NCI-H1105 treated with DMSO at 0.1 percent for 48 hours (cell line): ENCODE measurements at places on chromosomes 5 and 9.
A peak's percentile ranks its signal among the peaks of the same experiment; 100 is the strongest.

GRCh38 chr5:82448374-82448773, 170.2 kb upstream of the RPS23 start:
- DNase-seq, result no peak

DNA sequence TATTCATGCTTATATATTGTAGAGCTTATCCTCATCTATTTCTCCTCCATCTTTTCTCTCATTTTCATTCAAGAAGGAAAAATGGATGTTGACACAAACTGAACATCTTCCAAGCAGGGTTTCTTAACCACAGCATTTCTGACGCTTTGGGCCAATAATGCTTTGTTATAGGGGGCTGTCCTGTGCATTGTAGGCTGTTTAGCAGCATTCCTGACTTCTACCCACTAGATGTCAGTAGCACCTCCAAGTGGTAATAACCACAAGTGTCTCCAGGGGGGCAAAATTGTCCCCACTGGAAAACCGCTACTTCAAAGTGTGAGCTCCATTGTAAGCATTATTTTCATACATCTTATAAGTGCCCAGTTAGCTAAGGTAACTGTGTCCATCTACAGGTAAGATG, 2.6 kb upstream of the TXNDC8 start:
- no peak for DNase-seq

DNA sequence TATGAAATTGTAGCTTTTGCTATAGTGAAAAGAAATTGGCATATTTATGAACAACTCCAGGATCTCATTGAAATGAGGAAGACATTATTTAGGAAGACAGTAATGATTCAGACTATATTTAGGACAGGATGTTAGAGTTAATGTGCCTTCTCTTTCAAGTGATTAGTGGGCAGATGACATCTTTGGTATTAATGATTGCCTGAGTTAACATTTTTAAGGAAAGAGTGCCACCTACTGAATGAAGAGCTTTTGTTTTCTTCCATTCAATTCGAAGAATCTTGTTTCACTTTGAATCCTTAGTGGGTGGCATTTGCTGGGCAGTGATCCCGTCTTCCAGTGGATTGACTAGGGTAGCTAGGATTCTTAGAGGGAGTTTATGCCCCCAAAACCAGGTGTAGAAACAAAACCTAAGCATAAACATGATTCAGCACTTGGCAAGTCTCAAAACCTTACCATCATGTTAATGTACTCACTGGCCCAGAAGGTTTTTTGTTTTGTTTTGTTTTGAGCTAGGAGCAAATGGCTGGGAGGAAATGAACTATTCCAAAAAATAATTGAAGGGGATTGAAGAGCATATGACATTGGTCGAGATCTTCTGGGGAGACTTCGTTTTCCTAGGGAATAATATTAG, 23.2 kb downstream of the MAP3K1 start:
- DNase-seq, result peak; percentile 52

DNA sequence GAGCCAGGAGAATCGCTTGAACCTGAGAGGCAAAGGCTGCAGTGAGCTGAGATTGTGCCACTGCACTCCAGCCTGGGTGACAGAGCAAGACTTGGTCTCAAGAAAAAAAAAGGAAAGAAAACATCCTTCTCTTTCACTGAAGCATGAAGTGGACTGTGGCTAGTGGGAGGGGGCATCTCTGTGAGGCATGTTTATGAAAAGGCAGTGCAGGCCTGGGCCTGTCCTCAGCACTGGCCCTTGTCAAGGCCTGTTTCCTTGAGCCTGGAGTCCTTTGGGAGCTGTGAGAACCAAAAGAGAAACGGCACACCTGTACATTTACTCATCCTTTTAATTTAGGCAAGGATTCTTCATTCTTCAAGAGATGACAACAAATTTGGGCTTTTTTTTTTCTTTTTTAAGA, 18.3 kb upstream of the FUBP3 start:
- peak; percentile 44 for DNase-seq

DNA sequence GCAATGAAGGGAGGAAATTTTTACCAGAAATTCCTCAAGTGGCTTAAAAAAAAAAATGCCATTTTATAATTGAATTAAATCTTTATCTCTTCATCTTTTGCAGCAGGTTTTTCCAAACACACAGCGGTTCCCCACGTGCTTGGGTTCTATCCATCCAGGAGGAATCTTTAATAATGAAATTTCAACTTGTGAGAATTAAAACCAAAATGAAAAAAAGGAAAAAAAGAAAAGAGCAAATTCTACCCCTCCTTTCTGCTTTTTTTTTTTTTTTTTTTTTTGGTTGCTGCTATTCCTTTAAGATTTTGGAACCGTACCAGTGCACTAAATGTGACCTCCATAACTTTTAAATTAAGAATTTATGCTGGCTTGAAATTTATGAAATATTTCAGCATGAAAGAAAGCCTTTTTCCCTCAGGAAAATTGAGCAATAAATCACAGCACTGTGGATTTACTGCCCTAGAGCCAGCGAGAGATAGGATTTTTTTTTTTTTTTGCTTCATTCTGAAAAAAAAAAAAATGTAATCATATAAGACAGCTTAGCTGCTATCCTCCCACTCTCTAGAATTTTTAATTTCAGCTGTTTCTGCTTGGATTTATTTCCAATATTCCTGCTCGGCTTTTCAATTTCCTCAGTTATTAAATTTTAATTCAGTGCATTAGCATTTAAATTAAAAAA, 88.5 kb downstream of the ZNF618 start:
- no peak for DNase-seq

DNA sequence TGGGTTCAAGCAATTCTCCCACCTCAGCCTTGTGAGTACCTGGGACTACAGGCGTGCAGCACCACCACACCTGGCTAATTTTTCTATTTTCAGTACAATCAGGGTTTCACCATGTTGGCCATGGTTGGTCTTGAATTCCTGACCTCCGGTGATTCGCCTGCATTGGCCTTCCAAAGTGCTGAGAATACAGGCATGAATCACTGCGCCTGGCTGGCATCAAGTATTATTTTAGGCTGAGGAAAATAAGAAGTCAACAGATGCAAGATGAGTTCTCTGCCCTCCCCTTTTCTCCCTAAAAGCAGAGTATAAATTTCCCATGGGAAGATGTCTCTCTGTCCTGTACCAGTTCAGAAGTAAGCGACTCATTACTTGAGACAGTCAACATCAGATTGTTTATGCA, 71.5 kb downstream of the ELAVL2 start:
- DNase-seq, result no peak

DNA sequence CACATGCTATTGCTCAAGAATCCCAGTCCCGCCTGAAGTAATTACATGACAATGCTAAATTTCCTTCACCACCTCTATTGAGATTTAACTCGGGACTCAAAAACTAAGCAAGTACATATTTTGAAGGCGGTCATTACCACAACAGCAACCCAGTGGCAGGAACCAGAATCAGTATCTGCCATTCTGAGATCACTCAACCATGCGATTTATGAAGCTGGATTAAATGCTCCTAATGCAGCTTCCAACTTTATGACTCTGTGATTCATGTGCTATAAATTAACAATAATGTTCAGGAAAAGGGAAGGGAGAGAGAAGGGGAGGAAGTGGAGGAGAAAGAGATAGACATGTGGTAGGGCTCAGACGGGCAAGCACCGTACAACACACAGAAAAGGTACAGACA, 194.7 kb downstream of the DNAH5 start:
- DNase-seq, result no peak

DNA sequence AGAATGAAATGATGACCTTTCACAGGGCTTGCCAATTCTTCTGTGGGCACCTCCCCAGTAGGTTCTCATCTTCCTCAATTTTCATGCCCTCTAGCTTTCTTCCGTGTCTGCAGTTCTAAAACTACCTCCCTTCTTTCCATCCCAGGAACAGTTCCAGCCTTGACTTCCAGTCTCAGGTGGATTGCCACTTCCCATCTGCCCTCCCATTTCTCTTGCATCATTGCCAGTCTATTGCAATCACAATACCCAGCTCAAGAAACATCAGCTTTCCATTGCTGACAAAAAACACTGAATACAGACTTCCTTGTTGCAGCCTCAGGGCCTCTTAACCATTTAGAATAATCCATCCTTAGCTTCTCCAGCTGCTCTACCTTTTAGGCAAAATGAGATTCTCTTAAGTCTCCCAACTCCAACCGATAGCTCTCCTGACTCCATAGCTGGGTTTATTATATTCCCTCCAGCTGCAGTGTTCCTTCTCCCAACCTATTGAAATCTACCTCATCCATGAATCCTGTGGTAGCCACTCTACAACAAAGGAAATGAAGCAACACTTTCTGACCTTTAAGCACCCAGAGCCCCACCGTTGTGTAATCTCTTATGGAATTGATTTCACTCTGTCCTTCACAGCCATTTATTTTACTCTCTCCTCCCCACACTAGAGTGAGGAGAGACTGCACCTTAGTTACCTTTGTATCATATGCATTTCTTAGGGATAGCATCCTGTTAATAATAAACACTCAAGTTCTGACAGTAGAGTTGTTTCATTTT, 75.6 kb upstream of the PCA3 start:
- no peak for DNase-seq

GRCh38 chr5:124858612-124859011, 112.2 kb upstream of the ZNF608 start:
- DNase-seq, result no peak

DNA sequence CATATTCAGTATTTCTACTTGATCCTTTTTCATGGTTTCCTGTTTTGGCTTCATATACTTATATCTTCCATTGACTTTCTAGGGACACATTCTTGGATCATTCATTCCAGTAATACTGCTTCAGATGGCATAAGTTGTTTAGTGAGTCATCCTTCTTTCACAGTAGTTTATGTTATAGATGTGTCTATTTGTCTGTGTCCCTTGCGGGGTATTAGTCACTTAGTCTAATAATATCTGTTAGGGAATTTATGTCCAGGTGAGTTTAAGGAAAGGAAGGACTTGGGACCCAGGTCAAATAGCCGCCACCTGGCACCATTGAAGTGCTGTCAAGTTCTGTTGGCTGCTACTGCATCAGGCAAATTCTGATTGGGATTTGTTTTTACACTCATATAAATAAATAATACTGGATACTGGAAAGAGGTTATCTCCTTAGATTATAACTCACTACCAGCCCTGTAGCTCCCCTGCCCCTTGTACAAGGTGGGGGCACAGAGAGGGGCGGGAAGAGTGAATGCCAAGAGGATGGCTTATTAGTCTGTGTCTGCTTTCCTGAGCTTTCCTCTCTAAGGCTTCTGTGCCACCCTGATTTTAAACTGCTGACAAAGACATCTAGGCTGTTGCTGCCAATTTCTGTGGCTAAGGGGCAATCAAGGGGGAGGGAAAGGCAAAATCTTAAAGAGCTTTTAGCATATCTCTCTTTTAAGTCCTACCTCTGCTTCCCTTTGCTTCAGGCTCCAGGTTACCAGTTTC, 64.9 kb downstream of the CDC42SE2 start:
- DNase-seq, result no peak
